ENCODE measurements at places on chromosomes 4 and X.

- H3K27ac ChIP-seq = no peak overlapping the region
- no peaks in the 10 kb centered on the region for H3K4me1 ChIP-seq
- no peak for DNase-seq
- H3K4me3 ChIP-seq = no peak overlapping the region
These were observed 115.2 kb upstream of the TSPAN5 start for GRCh38 chr4:98773638-98774037.

DNA sequence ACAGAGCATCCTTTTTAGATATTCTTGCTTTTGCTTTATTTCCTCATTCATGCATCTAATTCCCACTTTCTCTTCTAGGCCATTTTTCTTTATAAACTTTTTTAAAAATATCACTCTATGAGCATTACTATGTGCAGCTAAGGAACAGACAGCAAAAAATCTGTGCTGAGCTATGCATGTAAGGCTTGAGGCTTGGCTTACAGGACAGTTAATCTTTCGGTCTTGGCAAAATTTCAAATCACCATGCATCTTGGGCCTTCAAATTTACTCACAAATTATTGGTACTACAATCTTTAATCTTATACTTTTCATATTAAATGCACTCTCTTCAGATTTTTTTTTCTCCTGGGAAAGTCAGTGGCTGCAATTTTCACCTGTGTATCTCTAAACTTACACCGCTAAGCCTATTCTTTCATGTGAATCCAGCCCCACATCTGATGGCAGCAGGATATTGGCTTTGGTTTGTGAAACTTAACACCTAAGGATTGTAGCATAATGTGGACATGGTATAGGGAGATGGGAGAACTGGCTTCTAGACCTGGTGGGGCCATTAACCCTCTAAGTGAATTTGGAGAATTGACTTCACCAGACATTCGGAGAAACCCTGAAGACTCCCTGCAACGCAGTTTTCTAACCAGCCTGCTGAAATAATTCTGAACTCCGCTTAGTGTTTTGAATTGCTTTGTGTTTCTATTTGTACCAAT is 278.3 kb downstream of the SPRY1 start:
- H3K4me3 ChIP-seq = no peak overlapping the region
- no peaks in the 10 kb centered on the region for H3K36me3 ChIP-seq
- DNase-seq = no peak
- H3K27me3 ChIP-seq = no peaks in the 10 kb centered on the region
- H3K4me1 ChIP-seq = no peaks in the 10 kb centered on the region

DNA sequence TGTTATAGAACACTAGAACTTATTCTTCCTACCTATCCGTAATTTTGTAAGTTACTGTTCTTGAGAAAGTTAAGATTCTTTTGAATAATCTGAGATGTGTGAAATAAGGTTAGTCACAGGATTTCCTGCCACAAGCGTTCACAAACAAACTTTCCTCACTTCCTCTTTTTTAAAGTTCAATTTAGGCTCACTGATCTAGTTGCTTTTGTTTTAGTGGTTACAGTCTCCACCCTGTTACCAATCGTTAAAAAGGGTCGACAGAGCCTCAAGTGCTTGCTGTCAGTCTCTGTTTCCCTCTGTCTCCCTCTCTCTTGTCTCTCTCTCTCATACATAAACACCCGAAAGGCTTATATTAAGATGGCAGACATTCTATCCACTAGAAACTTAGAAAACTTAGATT is 35.9 kb upstream of the STK26 start:
- H3K27me3 ChIP-seq = no peaks in the 10 kb centered on the region
- H3K4me1 ChIP-seq = peaks cover 47% of the 10 kb centered on the region
- peak overlapping the region; percentile 14 for H3K4me3 ChIP-seq
- peak; percentile 1 for DNase-seq
- no peaks in the 10 kb centered on the region for H3K36me3 ChIP-seq

GRCh38 chrX:50779694-50780093 is 34.3 kb downstream of the SHROOM4 start:
- no peak for DNase-seq
- no peaks in the 10 kb centered on the region for H3K36me3 ChIP-seq
- H3K27ac ChIP-seq = no peak overlapping the region
- H3K27me3 ChIP-seq = no peaks in the 10 kb centered on the region
- no peaks in the 10 kb centered on the region for H3K4me1 ChIP-seq

- no peaks in the 10 kb centered on the region for H3K36me3 ChIP-seq
- H3K27ac ChIP-seq = no peak within 1 kb of the TSS
- H3K27me3 ChIP-seq = peaks cover 12% of the 10 kb centered on the region
These were observed at the start of gene GPC3 for GRCh38 chrX:133985164-133985966. TSS of gene GPC3 (minus strand) at chrX:133985594.

DNA sequence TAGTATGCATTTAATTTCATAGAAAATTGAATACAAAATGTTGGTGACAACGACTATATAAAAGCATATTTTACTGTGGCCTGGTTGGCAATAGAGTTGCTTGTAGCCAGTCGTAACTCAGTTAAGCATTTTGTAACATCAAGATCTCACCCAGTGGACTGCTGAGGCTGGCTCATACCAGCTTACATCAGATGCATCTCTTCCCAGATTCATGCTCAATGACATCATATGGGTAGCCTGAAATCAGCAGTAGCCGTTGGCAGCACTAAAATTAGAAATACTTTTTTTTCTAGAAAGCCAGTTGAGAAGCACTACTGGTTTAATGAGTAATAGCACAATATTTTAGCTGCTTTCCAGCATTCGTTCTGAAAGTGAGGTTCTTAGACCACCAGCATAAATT is 341.2 kb downstream of the TECRL start:
- no peaks in the 10 kb centered on the region for H3K4me1 ChIP-seq
- DNase-seq = no peak
- H3K36me3 ChIP-seq = no peaks in the 10 kb centered on the region
- H3K27ac ChIP-seq = no peak overlapping the region
- H3K4me3 ChIP-seq = no peak overlapping the region

DNA sequence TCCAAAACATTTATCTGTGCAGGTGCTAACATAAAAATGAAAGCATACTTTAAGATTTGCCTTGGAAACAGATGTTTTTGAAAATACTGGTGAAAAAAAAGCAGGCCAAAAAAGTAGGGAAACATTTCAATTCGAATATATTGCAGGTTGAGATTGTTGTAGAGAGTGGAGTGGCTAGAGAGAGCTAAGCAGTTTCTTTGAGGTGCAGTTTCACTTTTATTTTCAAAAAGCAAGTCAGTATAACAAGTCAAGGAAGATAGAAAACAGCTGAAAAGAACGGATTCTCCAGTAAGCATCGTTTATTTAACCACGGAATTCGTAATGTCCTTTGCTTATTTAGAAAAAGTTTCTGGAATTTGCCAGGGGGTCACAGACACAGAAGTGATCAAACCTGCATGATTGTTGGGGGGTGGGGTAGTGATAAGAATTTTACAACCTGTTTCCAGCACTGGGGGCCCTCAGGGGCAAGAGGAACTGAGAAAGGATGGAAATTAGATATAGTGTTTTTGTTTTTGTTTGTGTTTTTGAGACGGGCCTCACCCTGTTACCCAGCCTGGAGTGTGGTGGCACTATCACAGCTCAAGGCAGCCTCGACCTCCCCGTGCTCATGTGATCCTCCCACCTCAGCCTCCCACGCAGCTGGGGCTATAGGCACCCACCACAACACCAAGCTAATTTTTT is 175.0 kb downstream of the TENM3 start:
- H3K36me3 ChIP-seq = no peaks in the 10 kb centered on the region
- no peak for DNase-seq
- H3K27ac ChIP-seq = no peak overlapping the region
- no peaks in the 10 kb centered on the region for H3K4me1 ChIP-seq
- H3K4me3 ChIP-seq = no peak overlapping the region

- peaks cover 11% of the 10 kb centered on the region for H3K36me3 ChIP-seq
- no peak overlapping the region for H3K4me3 ChIP-seq
- no peak overlapping the region for H3K27ac ChIP-seq
- no peaks in the 10 kb centered on the region for H3K4me1 ChIP-seq
- no peak for DNase-seq
These were observed 63.7 kb upstream of the NAP1L5 start for GRCh38 chr4:88761342-88761741.

DNA sequence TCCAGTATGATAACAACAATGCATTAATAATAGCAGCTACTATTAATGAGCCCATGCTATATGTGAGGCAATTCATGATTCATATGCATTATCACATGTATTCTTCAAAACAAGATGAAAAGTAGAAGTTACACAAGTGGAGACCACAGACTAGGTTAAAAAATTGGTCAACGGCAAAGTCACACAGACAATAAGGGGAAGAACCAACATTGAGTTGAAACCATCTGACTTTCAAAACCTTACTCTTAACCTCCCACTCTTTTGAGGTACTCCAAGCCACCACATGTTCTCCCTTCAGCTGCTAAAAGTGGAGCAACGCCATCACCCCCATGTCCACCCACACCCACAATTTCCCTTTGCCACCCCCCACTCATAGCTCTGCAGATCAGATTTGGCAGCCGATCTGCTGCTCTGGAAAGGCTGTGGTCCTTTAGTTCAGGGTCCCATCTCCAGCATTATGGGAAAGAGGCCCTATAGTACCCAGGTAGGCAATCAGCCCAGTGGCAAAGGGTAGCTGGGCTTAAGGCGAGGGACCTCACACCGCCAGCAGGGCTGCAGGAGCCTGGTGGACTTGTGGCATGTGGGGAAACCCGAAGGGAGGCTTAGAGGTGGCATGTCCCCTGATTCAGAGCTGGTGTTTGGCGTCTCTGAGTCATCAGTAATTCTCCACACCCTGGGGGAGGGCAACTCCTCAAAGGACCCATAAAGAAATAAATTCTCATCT is 33.5 kb upstream of the CYBB start:
- DNase-seq = no peak
- no peaks in the 10 kb centered on the region for H3K27me3 ChIP-seq
- no peak overlapping the region for H3K4me3 ChIP-seq
- no peak overlapping the region for H3K27ac ChIP-seq
- peaks cover 15% of the 10 kb centered on the region for H3K4me1 ChIP-seq

All from CD4-positive, alpha-beta T cell (primary cell).